Adrenal gland (tissue), 19 donors: ENCODE measurements at places on chromosomes 1 and 21. TPM values are rescaled to one million over a fixed set of nuclear protein-coding genes. Genes with fewer than 3 reads are reported as not detected.

TEX38 gene
- total RNA-seq: not detected

SERBP1 gene
- 152 TPM for total RNA-seq

IQGAP3 gene
- 0.47 TPM for total RNA-seq

NTRK1 gene
- 0.76 TPM for total RNA-seq

PLPPR5 gene
- not detected for total RNA-seq

SHISA4 gene
- total RNA-seq: 39.0 TPM

DNA sequence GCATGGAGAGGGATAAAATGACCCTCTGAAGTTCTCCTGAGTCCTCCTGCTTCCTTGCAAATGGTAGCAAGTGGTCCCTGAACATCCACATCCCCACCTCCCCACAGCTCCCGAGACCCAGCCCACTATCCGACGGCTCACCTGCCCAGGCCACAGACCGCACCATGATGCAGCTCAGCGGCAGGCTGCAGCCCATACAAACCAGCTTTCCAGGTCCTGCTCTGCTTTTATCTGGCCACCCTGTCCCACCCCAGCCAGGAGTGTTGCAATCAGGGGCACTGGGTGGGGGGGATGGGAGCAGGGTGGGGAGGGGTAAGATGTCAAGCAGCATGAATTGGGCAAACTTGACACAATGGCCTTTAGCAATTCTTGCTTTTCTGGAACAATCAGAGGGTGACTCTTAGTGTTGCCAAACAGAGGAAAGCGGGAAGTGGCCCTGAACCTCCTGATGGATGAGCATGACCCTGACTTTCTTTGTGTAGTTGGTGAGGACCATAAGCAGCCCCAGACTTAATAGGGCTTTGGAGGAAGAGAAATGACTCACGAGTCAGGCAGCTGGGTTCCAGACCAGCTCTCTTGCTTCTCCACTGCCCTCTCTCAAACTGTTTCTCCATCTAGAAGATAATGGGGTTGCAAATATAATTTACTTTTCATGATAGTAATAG is at the start of gene CHIT1:
Gene CHIT1 (minus strand): TSS at position 203 of the 665 bp plus-strand sequence. CDS start 37 bp downstream, at position 166.
- no peaks in the 10 kb centered on the region for H3K36me3 ChIP-seq
- no peaks in the 10 kb centered on the region for H3K4me1 ChIP-seq
- no peak for DNase-seq
- no peaks in the 10 kb centered on the region for H3K27me3 ChIP-seq
- H3K27ac ChIP-seq: no peak within 1 kb of the TSS

GRCh38 chr21:46461909-46462308 is 3.2 kb downstream of the DIP2A start:
- H3K4me1 ChIP-seq: peaks cover 32% of the 10 kb centered on the region
- H3K4me3 ChIP-seq: no peak overlapping the region
- DNase-seq: no peak
- H3K27ac ChIP-seq: no peak overlapping the region
- H3K36me3 ChIP-seq: no peaks in the 10 kb centered on the region

- no peak for DNase-seq
- no peaks in the 10 kb centered on the region for H3K36me3 ChIP-seq
- H3K4me3 ChIP-seq: no peak overlapping the region
Observed at GRCh38 chr1:62601457-62601856, 4.1 kb downstream of the ANGPTL3 start.

DNA sequence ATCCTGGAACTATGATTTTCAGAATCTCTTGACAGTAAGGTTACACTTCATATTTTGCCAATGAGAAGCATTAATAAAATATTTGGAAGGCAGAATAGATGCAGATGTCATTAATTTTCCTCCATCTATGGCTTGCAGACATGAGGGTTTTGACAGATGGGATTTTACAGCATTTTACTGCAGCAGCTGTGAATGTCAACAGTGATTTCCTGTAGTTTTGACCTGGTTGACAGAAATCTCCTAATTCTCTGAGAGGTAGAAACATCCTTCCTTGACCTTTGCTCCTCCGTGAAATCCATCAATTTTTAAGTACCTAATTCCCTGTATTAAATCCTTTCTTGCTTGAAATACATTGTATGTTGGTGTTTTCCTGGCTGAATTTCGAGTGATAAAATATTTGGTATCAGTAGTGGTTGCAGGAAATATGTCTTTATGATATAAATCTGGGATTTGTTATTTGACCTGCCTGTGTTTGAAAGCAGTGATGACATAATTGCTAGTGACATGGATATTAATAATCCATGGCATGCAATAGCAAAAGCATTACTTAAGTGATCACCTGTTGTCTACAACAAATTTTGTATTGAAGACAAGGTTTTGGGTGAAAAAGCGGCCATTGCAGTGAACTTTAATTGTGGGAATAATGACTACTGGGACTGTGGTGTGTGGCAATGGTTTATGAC is 73.9 kb downstream of the HLX start:
- H3K27me3 ChIP-seq: no peaks in the 10 kb centered on the region
- no peaks in the 10 kb centered on the region for H3K36me3 ChIP-seq
- H3K4me1 ChIP-seq: no peaks in the 10 kb centered on the region
- no peak overlapping the region for H3K4me3 ChIP-seq
- no peak overlapping the region for H3K27ac ChIP-seq

GRCh38 chr1:209335178-209335577 is 248.3 kb upstream of the CAMK1G start:
- H3K4me1 ChIP-seq: no peaks in the 10 kb centered on the region
- H3K27me3 ChIP-seq: no peaks in the 10 kb centered on the region
- no peaks in the 10 kb centered on the region for H3K36me3 ChIP-seq
- no peak overlapping the region for H3K4me3 ChIP-seq

- no peak for DNase-seq
- H3K4me3 ChIP-seq: no peak overlapping the region
- H3K4me1 ChIP-seq: no peaks in the 10 kb centered on the region
- no peak overlapping the region for H3K27ac ChIP-seq
- H3K27me3 ChIP-seq: no peaks in the 10 kb centered on the region
Observed at GRCh38 chr1:39852214-39852791, 31.0 kb downstream of the TRIT1 start.

DNA sequence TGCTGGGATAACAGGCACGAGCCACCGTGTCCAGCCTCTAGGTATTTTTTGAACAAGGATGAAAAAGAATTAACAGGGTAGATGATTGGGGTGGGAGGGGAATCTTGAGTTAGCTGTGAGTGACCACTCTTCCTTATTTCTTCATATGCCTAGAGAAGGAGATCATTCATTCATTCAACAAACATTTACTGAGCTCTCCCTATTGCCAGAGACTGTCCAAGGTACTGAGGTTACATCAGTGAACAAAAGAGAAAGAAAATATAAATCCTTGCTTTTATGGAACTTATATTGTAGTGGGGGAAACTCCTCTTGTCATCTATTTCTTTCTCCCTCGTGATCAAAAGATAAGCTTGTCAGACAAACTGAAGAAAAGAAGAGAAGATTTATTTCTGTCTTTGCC is 62.9 kb downstream of the S1PR1 start:
- H3K27ac ChIP-seq: no peak overlapping the region
- no peak overlapping the region for H3K4me3 ChIP-seq
- no peaks in the 10 kb centered on the region for H3K4me1 ChIP-seq
- no peaks in the 10 kb centered on the region for H3K36me3 ChIP-seq

DNA sequence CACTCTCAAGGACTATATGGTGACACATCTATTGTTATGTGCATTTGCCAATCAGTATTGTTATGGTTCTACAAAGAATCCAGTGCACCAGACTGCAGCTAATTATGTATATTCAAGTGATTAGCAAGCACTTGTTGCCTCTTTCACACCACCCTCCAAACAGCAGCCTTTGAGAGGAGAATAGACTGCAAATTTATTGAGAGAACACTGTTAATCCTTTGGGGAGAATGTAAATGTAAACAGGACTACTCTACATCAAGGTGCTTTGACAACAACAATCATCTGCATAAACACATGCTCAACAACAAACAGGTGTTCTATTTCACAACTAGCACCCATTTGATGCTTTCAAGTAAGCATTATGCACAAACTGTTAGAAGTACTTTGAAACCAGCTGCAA is 117.4 kb downstream of the AKT3 start:
- no peaks in the 10 kb centered on the region for H3K27me3 ChIP-seq
- DNase-seq: no peak
- no peaks in the 10 kb centered on the region for H3K4me1 ChIP-seq
- H3K4me3 ChIP-seq: no peak overlapping the region
- no peak overlapping the region for H3K27ac ChIP-seq
- no peaks in the 10 kb centered on the region for H3K36me3 ChIP-seq
